Stimulated activated CD4-positive, alpha-beta T cell treated with anti-CD3 and anti-CD28 coated beads, Interleukin-1b, Interleukin-23, amount 100 ng/mL, for 1 hour (primary cell): ENCODE measurements at places on chromosomes 11 and 22.
A peak's percentile ranks its signal among the peaks of the same experiment; 100 is the strongest.

DNA sequence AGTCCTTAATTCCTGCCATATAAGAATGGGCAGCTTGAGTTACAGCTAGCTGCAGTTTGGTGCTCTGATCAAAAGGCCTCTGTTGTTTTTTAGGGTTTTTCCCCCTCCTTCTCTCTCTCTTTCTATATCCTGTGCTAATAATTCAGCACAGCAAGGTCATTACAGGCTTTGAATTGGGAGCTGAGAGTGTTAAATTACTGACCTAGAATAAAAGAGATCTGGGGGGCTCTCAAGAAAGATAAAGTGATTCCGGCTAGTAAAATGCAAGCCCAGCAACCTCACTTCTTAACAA lies 84.9 kb downstream of the CSTPP1 start:
- DNase-seq = no peak

DNA sequence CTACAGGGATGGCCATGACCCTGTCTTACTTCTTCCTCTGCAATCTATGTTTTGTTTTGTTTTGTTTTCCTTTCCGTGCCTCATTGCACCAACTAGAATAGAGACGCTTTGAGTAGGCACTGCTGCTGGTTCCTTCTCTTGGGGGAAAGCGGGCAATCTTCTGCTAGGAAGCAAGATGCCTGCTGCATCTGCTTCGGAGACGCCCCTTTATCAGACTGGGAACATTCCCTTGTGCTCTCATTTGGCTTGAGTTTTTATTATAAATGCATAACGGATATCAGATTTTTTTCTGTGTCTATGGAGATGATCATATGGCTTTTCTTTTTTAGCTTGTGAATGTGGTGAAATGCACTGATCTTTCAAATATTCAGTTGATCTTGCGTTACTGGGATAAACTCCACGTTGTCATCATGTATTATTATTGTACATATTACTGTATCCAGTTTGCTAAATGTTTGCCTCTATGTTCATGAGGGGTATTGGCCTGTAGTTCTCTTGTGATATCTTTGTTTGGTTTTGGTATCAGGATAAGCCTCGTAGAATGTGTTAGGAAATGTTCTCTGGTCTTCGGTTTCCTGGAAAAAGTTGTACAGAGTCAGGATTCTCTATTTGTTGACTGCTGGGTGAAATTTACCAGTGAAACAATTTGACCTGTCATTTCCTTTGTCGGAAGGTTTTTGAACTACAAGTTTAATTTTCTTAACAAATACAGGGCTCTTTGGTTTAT lies 23.4 kb upstream of the KRTAP5-6 start:
- DNase-seq = no peak

GRCh38 chr22:20439556-20439927 lies 1.9 kb upstream of the SCARF2 start:
- no peak for DNase-seq

- no peak for DNase-seq
These were observed 1051.2 kb downstream of the TBC1D22A start for GRCh38 chr22:47813661-47814060.

DNA sequence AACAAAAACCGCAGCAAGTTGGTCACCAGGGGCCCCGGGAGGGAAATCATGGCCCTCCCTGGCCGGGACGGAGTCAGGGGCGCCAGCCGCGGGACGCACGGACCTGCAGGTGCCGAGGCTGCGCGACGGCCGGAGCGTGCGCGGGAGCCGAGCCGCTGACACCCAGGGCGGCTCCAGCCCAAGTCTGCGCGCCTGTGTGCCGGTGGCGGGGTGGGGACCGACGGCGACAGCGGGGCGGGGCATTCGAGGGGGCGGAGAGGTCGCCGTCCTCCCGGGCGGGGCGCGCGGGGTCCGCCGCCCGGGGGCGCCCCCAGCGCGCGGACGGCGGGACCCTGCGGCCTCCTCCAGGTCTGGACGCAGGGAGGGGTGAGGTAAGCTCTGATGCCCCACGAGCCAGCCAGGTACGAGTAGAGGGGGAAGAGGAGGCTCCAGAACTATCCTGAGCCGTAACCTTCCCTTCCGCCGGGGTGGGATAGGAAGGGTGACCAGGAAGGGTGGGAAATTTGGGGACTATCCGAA lies at the start of gene ESAM:
ESAM (minus strand) TSS at position 186 of the 519 bp plus-strand sequence; CDS start at position 50, 136 bp downstream.
- peak; percentile 44 for DNase-seq

DNA sequence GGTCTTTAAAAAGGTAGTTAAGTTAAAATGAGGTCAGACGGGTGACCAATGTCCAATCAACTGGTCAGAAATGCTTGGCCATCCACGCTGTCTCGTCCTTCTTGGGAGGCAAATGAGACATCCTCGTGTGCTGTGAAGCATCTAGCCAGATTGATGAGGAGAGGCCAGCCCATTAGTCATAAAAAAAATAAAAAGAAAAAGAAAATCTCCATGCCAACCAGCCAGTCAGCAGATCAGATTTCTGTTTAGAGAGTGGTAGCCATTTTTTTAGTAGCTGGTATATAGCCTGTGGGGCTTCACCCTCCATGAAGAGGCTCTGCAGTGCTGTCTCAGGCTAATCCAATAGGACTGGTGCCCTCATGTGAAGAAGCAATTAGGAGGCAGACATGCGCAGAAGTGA lies 343.1 kb upstream of the SYN3 start:
- no peak for DNase-seq

DNA sequence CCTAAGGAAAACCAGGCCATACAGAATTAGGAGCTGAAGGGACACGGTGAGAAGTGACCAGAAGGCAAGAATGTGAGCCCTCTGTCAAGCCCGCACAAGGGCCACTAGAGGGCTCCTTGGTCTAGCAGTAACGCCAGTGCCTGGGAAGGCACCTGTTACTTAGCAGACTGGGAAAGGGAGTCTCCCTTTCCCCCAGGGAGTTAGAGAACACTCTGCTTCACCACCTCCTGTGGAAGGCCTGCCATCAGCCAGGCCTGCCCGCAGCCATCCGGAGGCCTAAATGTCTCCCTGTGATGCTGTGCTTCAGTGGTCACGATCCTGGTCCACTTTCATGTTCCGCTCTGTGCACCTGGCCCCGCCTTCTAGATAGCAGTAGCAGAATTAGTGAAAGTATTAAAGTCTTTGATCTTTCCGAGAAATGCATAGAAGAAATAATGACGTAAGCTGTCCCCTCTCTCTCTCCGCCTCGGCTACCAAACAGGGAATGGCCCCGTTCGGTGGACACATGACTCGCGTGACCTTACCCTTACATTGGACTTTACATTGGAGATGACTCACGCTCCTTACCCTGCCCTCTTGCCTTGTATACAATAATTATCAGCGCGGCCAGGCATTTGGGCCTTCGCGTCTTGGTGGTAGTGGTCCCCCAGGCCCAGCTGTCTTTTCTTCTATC lies 10.7 kb upstream of the GSTP1 start:
- no peak for DNase-seq

DNA sequence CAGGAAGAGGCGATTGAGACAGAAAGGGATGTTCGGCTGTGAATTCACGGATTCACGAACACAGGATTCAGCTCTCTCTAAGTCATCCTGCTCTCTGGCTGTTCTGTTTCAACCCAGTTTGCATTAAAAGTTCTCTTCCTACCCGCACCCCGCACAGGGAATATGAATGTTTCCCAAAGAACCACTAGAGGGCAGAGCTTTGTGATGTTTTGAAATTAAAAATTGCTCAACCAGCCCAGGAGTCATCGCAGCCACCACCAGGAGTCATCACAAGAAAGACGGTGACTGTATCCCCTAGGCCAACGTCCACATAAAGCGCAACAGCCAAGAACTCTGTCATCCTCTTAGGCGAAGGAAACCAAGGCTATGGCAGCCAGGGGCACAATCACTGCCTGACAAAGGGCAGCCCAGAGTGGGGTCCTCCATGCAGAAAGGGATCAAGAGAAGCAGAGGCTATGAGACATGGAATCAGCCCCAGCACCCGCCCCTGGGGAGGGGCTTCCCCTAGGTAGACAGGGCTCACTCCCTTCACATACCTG lies 122.4 kb downstream of the WT1 start:
- no peak for DNase-seq

- no peak for DNase-seq
These were observed 6.7 kb upstream of the RAB3IL1 start for GRCh38 chr11:61924064-61924455.

GRCh38 chr11:45880772-45881570 lies 4.5 kb upstream of the MAPK8IP1 start:
- no peak for DNase-seq

DNA sequence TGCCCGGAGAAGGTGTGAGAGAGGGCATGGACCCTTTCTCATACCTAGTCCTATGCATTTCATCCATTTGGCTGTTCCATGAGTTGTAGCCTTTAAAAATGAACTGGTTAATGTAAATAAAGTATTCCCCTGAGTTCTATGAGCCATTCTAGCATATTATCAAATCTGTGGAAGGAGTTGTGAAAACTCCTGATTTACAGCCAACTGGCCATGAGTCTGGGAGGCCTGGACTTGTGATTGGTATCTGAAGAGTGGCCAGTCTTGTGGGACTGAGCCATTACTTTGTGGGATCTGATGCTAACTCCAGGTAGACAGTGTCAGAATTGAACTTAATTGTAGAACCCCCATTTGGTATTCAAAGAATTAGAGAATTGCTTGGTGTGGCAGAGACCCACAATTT lies 48.4 kb downstream of the FAM118A start:
- DNase-seq = no peak

DNA sequence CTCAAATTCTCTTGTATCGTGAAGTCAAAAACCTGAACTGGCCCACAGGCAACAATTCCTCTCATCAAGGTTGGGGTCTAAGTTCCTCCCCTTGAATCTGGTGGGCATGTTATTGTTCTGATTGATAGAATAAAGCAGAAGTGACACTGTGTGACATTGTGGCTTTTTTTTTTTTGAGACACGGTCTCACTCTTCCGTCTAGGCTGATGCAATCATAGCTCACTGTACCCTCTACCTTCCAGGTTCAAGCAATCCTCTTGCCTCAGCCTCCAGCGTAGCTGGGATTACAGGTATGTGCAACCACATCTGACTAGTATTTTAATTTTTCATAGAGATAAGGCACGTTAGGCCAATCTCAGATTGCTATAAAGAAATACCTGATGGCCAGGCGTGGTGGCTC lies 8.9 kb upstream of the PELI3 start:
- DNase-seq = no peak

DNA sequence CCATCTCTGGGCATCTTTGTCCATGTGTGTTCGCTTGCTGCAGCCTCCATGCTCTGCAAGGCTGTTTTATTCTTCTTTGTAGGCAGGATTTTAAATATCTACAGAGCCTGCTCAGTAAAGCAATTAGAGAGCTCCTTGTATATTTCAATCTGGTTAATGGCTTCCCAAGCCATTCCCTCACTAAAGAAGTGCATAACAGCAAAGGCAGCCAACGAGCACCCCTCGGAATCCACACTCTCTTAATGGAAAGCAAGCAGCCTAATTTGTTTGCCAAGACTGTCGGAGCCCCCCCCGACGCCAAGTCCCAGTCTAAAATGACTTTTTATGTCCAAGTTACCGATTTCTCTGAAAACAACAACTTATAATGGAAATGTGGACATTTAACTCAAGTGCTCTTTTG lies 123.6 kb downstream of the ARL14EP start:
- DNase-seq = no peak

DNA sequence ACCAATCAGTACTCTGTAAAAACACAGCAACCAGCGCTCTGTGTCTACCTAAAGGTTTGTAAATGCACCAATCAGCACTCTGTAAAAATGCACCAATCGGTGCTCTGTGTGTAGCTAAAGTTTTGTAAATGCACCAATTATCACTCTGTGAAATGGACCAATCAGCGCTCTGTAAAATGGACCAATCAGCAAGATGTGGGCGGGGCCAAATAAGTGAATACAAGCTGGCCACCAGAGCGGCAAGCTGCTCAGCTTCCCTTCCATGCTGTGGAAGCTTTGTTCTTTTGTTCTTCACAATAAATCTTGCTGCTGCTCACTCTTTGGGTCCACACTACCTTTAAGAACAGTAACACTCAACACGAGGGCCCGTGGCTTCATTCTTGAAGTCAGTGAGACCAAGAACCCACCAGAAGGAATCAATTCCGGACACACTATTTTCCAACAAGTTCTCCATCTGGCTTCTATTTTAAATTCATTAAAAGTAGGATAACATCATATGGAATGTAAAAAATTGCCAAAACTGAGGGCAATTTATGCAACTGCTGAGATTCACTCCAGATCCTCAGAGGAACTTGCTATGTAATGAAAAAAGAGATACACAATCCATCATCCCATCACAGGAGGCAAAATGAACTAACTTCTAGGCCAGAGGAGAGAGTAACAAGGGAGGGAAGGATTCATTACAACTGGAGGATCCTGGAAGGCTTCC lies 3.1 kb upstream of the PANX1 start:
- no peak for DNase-seq

DNA sequence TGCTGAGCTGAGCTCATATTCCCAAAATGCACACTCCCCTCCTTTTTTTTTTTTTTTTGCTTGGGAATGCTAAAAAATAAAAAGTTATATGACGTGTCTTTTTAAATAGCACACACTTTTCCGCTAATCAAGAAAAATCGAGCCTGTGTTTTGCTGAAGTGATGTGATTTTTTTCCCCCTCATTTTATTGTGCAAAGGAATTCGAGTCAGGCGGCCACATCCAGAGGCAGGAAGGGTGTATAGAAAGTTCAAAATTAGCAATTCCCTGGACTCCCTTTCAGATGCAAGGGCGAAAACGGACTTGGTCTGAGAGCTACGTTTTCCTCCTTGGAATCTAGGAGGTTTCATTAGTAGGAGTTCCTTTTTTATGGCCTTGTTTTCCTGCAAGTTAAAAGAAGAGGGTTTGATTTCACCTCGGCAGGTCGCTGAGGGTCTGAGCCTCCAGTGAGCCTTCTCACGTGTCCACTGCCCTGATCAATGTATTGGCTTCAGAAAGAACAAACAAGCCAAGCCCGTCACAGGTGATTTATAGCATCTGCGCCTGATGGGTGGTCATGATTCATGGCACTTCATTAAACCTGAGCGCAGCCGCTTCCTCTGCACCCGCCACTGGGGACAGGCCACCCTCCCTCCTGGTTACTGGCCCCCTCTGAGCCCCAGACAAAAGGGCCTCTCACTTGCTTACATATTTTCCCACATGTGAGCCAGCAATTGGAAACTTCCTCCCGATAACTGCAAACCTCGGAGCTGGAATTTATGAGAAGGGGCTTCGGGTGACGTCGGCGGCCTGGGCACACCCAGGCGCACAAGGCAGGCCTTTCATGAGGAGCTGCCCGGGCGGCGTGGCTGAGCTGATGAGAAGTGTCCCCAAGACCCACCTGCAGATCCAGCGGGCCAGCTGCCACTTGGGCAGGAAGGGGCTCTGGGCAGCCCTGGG lies 64.4 kb upstream of the LINC01488 start:
- no peak for DNase-seq

- no peak for DNase-seq
These were observed 2093.5 kb downstream of the LRRC4C start for GRCh38 chr11:39365809-39366436.
